Tibial artery (tissue), 4 donors: ENCODE measurements at places on chromosomes 11 and 22.

DNA sequence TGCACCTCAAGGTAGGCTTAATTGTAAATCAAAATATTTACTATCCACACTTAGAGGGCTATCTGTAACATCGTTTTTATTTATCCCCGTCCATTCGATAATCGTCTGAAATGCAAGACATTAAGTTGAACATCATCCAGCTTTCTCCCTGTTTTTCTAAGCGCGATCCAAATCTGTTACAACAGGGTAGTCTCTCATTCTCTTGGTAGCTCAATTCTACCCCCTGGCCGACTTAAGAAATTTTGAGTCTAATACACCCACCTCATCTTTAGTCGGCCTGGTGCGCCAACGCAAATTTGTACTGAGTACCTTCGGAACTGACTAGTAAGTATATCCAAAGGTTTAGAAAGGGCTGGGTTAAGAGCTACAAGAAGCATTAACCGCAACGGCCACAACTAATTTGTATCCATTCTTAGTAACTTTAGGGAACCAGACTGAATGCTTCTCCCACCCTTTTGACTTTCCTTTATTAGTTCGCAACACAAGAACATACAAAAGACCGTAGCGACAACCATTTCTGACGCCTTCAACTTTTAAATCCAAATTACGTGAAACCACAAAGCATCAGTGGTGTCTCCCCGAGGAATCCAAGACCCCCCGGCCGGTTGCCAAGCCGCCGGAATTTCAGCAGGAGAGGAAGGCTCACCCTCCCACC, 1.0 kb upstream of the ZNF143 start:
- no peak for DNase-seq

- DNase-seq, result peak; percentile 45
Measured at GRCh38 chr11:65709661-65710060, 2.4 kb upstream of the KAT5 start.

- no peak for DNase-seq
Measured at GRCh38 chr22:28112190-28112544, 193.1 kb upstream of the PITPNB start.

DNA sequence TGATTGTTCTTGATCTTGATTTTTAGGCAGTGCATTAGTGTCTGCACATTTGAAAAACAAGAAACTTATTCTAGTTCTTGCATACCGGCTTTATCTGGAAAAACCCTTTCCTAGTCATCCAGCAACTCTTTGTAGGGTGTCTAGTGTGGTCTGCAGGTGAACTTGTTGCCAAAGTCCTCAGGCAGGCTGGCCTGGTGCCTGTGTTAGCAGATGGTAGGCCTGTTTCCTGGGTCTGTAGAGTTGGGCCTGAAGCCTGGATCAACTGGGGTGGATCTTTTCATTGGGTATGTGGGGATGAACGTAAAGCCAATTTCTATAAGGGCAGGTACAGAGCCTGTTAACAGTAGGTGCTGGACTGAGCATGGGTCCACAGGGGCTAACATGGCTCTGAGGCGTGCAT, 5.6 kb upstream of the GLYATL1 start:
- no peak for DNase-seq

GRCh38 chr22:48919851-48920589, 907.7 kb downstream of the BRD1 start:
- peak; percentile 44 for DNase-seq

DNA sequence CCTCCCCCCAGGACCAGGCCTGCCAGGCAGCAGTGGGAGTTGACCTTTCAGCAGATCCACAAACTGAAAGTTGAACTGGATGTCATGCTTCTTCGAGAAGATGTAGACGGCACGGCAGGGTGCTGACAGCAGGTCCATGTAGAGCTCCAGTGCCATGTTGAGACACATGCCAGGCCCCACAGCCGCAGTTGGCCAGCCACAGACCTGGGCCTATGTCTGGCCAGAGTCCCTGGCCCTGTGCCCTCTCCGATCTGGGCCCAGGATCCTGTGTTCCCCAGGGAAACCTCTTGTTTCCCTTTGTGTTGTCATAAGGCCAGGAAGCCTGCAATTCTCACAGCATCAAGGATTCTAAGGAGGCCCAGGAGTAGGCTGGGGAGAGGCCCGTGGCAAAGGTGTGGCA, at the start of gene GSTT4:
GSTT4 (minus strand) TSS at position 253 of the 400 bp plus-strand sequence; CDS start at position 156, 97 bp downstream.
- no peak for DNase-seq
